ENCODE measurements at places on chromosomes 11 and 22.

DNA sequence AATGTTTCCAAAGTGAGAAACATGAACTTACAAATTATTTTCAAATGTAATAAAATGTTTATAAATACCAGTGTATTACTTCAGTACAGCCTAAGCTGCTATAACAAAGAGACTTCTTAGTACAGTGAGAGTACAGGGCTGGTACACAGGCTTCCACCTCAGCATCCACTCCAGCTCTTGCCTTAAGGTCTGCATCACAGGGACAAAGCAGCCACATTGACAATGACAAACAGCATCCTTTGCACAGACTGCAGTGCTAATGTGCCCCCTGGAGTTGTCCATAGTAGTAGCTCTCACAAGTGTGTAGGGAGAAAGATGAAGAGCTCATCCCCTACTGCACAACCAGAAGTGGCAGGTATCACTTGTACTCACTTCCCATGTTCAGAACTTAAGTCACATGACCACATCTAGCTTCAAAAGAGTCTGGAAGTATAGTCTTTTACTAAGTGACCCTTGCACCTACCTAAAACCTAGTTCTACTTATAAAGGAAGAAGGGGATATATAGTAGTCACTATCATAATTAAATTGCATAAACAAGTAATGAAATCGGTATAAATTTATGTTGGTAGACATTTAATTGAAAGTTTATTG, 10.7 kb upstream of the LIPT2 start:
- no peak for DNase-seq

DNA sequence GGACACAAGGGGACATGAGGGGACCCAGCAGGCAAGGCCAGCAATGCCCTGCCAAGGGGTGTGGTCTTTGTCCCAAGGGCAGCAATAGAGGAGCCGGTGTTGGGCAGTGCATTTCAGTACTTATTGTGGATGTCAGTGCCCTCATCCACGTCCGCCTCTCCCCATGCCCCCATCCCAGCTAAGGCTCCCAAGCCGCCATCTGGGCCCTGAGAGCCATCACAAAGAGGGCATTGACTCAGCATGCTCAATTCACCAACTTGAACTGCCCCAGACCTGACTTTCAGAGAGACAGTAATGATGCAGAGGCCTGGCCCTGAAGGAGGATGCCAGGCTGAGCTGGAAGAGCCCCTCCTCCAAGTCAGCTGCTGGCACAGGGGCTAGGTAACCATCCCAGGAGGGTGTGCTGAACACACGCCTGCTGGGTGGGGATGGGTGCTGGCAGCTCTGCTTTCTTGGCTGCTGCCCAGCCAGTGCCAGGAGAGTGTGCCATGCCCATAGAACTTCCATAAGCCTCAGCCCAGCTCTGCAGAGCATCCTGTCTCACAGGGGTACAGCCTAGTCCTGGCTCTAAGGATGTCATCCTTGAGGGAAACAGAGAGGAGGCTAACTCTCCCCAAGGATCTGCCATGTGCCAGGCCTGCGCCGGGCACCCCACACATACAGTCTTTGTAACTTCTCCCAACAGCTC, 46.5 kb downstream of the PDE2A start:
- DNase-seq, result no peak

DNA sequence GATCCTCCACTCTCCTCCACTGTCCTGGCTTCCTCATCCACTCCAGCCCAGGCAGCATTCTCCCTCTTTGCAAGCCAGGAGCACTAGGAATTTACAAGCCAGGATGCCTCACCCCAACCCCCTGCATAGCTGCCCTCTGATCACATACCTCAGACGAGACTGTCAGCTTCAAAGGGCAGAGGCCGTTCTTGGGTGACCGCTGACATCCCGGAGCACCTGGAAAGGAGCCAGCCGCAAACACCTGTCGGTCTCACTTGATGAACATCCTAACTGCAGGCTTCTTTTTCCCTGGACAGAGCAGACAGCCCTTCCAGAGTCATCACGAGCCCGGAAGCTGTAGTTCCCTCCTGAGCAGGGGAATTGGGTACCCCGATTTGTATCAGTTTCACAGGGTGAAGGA, 451.3 kb upstream of the B3GAT1 start:
- DNase-seq, result no peak

GRCh38 chr22:24591286-24591830, 1.5 kb downstream of the LRRC75B start:
- DNase-seq, result no peak

All from NCI-H146 (cell line).